ENCODE measurements at places on chromosomes 1 and 21.

- no peak for DNase-seq
Measured at GRCh38 chr1:44073528-44073927, 42.3 kb upstream of the SLC6A9 start.

GRCh38 chr21:41925767-41926116, 28.1 kb downstream of the C2CD2 start:
- no peak for DNase-seq

DNA sequence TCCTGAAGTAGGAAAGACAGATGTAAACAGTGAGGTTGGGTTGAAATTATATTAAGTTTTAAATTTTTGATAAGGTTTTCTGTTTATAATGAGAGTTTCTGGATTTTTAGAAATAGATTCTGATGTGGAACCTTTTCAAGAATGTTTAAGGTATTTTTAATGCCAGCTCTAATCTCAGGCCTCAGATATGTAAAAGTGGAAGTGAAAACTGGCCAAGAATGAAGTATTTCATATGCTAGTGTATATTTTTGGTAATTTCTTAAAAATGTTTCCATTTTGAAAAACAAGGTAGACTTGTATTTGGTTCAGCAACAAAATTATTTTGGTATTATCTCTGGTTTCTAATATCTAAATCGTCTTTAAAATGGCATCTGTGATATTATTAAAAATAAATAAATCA, 14.4 kb downstream of the IFNAR1 start:
- no peak for DNase-seq

- no peak for DNase-seq
Measured at GRCh38 chr1:64470665-64471217, 812 bp downstream of the CACHD1 start.

DNA sequence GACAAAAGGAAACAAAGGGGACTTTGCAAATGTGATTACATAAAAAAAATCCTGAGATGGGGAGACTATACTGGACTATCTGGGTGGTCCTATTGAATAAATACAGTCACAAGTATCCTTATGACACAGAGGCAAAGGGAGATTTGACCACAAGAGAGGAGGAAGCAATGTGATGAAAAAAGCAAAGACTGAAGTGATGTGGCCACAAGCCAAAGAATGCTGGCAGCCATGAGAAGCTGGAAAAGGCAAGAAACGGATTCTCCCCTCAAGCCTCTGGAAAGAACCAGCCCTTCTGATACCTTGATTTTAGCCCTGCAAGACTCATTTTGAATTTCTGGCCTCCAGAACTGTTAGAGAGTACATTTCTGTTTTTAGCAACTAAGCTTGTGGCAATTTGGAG, 36.4 kb downstream of the OLFML2B start:
- DNase-seq, result no peak

- DNase-seq, result no peak
Measured at GRCh38 chr1:121558514-121558913, 373.7 kb downstream of the SRGAP2C start.

DNA sequence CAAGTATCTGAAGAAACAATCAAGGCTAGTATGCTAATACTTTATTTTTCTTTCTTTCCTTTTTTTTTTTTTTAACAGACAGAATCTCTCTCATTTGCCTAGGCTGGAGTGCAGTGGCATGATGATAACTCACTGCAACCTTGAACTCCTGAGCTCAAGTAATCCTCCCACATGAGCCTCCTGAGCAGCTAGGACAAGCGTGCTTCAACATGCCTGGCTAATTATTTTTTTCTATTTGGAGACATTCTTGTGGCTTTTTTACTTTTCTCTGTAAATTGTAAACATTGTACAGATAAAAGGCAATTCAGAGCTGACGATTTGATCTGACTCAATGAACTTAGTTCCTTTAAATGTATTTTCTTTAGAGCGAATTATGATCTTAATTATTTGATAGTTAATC, 41.4 kb downstream of the CCDC18 start:
- DNase-seq, result no peak

GRCh38 chr1:192887426-192887825, 78.6 kb downstream of the RGS2 start:
- no peak for DNase-seq

DNA sequence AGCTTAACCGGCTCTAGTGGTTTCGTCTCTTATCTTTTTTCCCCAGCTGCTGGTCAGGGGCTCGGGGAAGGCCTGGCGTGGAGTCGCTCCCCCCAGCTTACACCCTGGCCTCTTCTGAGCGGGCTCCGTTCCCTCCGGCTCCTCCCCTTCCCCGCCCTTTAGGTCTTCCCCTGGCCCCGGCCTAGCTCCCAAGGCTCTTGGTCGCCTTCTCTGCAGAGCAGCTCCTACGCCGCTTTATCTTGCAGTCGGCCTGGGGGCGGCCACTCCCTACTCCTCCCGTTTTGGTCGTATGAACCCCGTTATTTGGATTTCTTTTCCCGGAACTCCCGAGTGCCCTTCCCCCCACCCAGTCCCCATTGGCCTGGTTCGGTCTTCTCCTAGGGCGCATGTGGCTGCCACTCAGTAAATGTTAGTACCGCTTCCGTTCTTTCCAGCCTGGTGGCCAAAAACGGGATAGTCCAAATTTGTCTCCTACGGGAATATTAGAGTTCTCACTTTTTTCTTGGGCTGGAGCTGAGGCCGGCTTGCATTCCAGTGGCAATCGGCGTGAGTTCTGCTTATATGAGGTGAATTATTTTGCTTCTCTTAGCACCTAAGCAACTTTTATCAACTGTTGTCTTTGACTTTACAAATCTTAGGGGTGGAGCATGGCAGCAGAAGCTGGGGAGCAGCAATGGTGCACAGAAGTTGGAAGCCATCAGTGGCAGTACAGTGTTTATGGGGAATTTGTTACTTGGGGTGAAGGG, 467 bp downstream of the THRAP3 start:
- no peak for DNase-seq

DNA sequence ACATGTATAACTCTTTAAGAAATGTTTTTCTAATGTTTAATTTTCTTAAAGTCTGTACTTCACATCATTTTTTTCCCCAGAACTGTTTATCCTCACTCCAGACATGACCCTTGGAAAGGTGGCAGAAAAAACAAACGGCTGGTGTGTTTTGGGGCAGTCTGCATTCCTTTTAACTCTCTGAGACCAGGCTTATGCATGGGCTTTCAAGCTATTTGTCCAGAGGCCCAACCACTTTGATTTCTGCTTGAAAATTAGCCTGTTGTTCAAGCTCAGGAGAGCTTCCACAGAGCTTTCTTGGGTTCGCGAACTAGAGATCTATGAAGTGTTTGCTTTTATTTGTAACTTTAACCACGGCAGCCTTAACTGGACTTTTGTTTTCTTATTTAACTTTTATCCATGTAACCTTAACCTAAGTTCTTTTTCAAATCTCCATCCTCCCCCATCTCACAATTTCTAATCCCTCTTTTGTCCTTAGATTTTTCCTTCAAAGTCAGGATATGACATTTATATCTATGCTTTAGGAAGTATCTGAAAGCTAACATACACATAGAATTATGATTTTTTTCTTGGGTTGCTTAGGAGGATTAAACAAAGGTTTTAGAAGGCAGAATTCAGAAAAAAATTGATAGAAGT, 111.8 kb downstream of the FGGY start:
- no peak for DNase-seq

DNA sequence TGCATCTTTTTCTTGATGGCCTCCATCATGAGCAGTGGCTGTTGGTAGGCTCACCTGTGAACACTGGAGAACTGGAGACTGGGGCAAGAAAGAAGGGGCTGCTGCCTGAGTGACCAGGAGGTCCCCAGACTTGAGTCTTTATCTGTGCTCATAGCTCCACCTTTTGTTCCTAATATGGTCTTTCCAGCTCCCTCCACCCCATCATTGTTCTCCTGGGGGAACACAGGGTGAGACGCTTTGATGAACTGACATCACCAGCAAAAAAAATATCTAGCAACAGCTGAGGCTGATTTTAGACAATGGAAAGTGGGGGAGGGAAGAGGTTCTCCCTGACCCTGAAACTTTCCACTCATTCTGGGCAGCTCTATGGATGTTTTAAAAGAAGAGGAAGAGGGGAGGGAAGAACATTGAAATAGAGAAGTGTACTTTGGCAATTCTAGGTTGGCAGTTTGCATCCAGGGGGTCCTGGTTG, at the start of gene TPM3:
Gene TPM3 (minus strand): TSS at position 111 of the 472 bp plus-strand sequence. CDS start 82 bp downstream, at position 29.
- DNase-seq, result no peak

DNA sequence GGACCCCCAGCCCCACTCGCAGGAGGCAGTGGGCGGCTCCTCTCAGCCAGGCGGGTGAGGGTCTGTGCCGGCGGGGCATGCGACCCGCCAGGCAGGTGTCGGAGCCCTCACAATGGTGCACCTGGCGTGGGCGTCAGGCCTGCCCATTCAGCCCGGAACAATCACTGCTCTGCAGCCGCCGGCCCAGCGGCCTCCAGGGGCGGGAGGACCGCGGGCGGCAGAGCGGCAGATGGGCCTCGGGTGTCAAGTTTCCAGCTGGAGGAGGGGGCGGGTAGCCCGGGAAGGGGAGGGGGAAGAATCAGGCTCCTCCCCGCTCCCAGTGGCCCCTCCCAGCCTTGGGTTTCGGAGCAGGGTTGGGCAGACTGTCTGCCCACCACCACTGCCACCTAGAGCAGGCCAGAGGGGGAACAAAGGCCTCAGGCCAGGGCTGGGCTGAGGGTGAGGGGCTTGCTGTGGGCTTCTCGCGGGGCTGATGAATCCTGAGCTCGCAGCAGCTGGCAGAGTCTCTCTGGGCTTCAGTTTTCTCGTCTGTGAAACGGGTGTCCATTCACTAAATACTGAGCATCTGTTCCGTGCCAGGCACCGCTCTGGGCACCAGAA, 39.5 kb upstream of the CASZ1 start:
- no peak for DNase-seq

DNA sequence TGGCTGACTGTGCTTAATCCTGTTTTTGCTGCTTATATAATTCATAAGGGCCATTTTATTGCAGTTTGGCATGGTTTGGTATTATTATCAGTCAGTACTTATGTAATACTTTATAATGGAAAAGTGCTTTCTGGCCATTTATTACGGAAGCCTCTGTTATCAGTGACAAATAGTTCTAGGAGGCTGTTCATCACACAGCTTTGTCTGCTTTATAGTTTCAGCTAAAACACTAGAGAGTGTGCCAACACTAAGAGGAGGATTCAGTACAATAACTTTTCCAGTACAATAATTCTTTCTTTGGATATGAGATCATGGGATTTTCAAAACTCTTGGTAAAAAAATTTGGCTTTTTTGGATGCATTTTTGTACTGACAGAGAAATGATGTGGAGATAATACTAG, 102.9 kb upstream of the PTGFR start:
- no peak for DNase-seq

DNA sequence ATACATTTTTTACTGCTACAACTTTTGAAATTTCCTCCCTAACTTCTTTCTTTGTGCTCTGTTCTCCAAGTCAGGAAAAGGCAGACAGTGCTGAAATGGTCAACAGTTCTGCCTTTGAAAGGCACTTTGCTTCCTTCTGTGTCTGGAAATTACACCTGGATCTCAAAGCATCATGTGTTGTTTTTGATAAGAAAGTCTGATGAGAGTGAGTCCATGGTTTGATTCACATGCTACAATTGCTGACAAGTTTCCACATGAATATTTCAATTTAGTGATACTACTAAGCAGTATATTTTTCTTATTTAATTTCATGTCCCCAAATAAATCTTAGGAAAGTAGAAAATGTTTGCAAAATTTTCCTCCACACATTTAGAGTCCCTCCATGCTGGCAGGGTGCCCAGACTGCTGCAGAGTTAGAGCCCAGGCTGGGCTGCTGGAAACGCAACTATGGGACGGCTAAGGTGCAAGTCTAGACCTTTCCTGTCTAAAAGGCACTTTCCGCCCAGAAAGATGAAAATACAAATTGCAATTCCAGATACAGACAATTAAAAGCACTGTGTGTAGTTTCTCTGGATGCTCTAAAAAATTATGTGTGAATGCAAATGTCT, 96.6 kb upstream of the RUNX1 start:
- no peak for DNase-seq

DNA sequence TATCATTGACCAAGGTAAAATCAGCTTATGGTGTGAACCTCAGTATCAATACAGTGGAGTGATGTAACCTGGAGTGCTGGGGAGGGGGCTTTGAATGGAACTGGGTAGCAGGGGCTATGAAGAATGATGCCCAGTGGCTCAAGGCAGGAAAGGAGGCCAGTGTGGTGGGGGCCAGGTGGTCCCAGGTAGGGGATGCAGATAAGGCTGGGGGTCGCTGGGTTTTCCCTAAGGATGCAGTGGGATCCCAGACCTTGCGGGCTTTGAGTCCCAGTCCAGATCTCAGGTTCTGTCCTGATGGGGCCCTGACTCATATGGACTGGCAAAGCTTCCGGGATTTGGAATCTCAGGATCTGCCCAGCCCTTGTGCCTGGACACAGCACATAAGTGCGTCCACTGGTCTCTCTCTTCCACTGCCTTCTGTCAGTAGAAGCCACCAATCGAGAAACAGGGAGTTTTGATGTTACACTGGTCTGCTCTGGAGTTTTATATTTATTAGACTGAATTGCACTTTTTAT, 52.0 kb downstream of the S100B start:
- no peak for DNase-seq

DNA sequence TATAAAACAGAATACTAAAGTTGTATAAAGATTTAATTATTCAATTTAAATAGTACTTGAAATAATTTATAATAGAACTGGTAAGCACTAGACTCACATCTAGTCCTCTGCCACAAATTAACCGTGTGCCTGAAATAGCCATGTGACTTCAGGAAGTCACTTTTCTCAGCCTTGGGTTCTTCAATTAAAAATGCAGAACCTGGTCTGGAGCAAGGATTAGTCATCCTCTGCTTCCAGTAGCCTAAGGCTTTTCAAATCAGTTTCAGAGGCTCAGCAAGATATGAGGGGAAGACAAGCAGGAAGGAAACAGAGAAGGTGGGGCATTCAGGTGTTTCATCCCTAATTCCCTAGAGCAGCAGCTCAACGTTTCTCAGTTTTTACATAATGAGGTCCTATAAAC, 23.0 kb downstream of the DPH5 start:
- DNase-seq, result no peak

GRCh38 chr1:62401034-62401760, 35.7 kb upstream of the USP1 start:
- no peak for DNase-seq

DNA sequence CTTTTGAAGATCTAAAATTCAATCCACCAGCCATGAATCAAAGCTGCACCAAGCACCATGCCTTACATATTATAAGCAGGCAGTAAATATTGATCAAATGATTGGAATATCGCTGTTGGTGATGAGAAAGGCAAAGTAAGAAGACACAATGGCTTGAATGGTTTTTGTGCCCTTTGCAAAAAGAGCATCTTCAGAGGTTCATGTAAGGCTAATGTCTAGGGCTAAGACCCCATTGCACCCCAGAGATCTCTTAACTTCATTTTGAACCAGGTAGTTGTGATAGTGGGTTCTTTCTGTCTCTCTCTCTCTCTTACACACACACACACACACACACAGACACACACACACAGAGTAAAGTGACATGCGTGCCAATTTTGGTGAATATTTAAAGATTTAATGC, 12.0 kb downstream of the PROX1 start:
- DNase-seq, result no peak

GRCh38 chr1:219310181-219310728, 136.6 kb downstream of the LYPLAL1 start:
- no peak for DNase-seq
